ENCODE measurements at places on chromosomes 5 and 9. TPM values are rescaled to one million over a fixed set of nuclear protein-coding genes. Genes with fewer than 3 reads are reported as not detected.

Gene MAPKAP1
- total RNA-seq: 59.0 TPM

DNA sequence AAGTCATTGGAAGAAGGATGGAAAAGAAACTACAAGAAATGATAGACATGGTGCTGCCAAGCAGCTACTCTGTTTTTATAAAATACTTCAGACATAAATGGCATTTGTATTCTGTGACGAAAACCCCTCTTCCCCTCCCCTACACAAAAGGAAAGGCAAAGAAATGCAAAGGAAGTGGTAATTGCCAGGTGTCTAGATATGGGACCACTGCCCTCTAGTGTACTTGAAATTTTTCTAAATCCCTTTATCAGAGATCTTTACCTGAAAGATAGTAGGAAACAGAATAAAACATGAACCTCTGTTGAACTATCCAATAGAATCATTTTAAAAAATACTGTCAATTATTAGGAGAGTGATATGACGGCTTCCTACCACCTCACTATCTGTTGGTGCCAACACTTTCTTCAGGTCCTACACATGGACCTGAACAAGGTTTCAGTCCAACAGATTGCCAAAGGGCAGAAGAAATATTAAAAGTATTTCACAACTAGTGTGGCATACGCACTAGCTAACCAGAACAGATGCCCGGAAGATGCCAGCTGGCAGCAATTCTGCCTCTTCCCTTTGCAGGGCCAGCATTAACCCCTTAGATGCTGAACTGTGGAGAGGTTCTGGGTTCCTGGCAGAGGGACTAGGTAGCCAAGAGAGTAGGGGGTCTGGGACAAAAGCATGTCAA is 104.1 kb downstream of the TSSK1B start:
- DNase-seq: no peak

Gene HEMGN
- not detected for total RNA-seq

GRCh38 chr5:135154197-135154596 is 120.2 kb upstream of the PITX1 start:
- DNase-seq: no peak

DNA sequence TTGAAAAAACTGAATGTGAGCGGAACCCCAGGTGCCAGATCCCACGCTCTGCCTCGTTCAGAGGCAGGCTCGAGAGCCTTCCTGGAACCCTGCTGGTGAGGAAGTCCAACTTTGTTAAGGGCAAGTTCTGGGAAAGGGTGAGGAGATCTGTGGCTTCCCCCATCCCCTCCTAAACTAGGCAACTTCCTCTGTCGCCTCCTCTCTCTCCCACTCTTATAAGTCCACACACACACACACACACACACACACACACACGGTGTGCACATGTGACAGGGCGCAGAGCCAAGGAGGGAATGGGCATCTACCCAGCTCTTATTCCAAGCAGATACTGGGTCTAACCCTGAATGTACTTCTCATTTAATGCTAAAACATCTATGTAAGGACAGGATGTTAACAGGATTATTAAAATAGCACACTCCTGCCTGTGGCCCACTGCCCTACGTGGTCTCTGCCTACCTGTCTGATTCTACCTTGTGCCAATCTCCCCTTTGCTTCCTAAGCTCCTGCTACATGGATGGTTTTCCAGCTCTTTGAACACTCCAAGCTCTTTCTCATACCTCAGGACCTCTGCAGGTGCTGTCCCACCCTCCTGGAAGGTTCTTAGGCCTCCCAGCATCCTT is 72.4 kb upstream of the FBXW11 start:
- no peak for DNase-seq

Gene SLC36A3
- total RNA-seq: not detected

GRCh38 chr5:84260939-84261338 is 123.7 kb downstream of the EDIL3 start:
- no peak for DNase-seq

GRCh38 chr9:137757613-137758029 is 120.0 kb upstream of the CACNA1B start:
- no peak for DNase-seq

DNA sequence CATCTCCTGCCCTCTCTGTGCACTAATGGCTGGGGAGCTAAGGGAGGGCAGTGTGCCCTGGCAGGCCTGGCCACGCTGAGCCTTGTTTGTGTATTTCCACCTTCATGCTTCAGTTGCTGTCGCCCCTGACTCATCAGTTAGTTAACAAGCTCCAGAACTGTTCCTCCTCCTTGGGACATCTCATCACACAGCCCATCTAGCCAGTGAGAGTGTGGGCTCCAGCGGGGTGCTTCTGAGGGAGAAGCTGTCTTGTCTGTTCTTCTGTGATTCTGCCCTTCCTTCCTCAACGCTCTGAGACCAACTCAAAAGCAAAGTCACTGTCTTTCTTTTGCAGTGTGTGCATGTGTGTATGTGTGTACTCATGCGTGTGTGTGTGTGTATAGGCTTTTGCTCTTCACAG is 58.3 kb upstream of the CPEB4 start:
- no peak for DNase-seq

DNA sequence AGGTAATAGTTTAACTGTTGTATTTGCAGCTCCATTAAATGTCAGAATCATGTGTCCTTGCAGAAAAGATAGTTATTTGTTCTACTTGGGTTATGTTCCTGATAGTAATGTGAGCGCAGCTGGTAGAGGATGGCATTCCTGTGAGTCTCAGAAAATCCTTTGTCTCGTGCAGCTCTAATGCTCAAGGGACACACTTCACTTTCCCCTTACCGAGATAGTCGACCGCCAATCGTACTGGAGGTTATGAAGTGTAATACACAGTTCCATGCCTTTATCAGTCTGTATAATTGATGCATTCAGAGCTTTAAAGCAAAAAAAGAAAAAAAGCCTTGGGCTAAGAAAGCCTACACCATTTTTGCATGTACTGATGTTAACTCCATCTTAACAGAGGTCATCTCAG is 60.2 kb upstream of the SRP19 start:
- no peak for DNase-seq

Gene CNTFR
- total RNA-seq: 0.29 TPM

- no peak for DNase-seq
Observed at GRCh38 chr5:138489683-138490061, 24.4 kb downstream of the EGR1 start.

Gene GLDC
- total RNA-seq: 18.3 TPM

Gene SKIC3
- total RNA-seq: 45.9 TPM

All from esophagus squamous epithelium (tissue), 5 donors.